ENCODE measurements at places on chromosomes 11 and 22.

DNA sequence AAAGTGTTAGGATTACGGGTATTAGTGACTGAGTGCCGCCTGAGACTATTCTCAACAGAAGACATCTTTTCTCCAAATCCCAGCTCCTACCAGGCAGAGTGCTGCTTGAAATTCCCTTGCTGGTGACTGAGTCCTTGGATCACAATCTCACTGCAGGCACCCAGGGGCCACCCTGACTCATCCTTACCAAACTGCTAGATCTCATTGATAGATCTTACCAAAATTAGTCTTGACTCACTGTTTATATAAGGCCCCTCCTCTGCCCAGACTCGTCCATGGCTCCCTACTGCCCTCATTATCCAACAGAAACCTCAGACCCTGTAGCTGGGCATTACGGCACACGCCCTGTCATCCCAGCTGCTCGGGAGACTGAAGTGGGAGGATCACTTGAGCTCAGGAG, 14.7 kb downstream of the TBC1D10A start:
- no peak for DNase-seq

DNA sequence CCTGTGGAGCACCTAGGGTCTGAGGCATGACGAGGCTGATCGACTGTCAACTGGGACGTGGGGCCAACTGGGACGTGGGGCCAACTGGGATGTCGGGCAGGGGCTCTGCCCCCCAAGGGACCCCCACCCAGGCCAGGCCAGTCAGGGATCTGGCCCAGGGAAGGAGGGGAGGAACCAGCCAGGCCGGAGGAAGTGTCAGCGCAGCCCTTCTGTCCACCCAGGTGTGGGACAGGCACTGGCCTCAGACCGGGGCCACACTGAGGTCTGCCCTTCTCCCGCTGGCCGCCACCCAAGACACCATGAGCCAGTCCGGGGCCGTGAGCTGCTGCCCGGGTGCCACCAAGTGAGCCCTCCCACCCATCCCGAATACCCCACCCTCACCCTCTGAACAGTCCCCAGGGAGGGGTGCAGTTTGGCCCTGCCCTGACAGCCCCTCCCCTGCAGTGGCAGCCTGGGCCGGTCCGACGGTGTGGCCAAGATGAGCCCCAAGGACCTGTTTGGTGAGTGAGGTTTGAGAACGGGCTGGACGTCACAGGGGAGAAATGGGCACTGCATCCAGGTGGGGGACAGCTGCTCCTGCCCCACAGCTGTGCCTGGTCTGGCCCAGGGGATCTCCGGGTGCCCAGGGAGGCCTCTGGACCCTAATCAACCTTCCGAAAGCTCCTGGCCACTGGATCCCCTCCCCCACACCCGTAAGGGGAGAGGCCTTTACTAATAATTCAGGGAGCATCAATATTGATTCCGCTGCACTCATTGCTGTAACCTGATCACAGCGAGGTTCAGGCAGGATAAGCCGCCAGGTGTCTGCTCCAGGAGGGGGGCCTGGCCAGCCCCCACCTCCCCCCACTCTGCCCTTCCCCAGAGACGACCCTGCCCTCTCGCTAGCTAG, 3.3 kb downstream of the EPS8L2 start:
- no peak for DNase-seq

DNA sequence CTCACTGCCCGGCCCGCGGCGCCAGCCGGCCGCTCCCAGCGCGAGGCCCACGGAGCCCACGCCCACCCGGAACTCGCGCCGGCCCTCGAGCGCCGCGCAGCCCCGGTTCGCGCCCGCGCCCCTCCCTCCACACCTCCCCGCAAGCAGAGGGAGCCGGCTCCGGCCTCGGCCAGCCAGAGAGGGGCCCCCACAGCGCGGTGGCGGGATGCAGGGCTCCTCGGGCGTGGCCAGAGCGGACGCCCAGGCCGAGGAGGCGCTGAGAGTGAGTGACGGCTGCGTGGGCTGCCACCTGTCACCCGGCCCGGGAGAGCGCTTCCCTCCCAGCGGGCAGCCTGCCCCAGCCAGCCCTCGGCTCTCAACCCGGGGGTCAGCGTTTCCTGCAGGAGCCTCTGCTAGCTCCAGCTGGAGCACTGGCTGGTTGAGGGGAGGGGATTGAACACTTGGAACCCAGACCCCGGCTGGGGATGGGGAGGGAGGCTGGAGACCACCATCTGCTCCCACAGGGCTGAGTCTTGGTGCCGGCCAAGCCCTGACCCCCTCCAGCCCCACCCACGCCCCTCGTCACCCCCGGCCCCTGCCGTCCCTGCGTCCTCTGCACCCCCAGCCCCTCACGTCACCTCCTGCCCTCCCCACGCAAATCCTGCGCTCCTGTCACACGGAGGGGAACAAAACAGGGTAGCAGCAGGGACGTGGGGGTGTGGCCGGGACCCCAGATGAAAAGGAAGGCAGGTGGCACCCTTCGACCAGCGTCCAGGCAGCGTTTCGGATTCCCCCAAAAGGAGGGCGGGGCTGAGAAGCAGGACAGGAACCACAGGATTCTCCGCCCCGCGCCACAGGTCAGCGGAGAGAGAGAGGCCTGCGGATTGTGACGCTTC, 157.0 kb downstream of the BRD1 start:
- no peak for DNase-seq

- no peak for DNase-seq
Measured at GRCh38 chr11:35566181-35566580, 40.8 kb upstream of the PAMR1 start.

DNA sequence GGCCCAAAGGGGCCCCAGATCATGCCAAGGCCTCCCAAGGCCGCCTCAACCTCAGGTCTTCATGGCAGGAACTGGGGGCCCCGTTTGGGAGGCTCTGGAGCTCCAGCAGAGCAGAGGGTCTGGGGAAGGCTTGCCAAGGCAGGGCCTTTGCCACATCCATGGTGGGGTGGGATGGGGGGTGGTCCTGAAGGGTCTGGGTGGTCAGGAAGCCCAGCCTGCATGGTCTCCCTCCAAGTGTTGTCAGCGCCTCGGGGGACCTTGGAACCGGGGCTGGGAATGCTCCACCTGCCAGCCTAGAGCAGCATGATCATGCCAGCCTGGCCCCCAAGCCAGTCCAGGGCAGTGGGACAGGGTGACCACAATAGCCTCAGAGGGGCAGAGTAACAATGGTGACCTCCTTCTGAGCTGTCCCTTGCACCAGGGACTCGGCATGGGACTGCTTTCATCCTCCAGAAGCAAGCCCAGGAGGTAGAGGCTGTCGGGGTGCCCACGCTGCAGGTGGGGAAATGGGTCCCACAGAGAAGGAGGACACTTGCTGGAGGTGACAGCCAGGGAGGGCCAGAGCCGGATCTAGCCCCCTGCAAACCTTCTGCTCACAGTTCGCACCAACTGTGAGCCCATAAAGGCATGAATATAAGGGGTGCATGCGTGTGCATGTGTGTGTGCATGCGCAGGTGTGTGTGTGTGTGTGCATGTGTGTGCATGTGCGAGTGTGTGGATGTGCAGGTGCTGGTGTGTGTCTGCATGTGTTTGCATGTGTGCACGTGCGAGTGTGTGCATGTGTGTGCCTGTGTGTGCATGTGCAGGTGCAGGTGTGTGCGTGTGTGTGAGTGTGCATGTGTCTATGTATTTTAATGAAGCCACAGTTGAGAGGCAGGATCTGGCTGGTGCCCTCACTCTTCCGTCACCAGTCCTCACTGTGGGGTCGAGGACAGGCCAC, 63.8 kb downstream of the MYEOV start:
- DNase-seq: no peak

GRCh38 chr11:66046901-66047300, 2.1 kb downstream of the GAL3ST3 start:
- DNase-seq: peak; percentile 7

DNA sequence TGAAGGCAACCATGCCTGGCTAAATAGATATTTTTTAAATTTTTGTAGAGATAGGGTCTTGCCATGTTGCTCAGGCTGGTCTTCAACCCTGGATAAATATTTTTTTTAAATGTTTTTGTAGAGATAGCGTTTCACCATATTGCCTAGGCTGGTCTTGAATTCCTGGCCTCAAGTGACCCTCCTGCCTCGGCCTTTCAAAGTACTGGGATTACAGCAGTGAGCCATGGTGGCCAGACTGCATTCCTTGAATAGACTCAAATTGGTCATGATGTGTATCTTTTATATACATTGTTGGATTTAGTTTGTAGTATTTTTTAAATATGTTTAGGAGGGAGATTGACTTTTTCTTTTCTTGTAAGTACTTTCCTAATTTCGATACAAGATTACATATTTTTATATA, 325.7 kb upstream of the C11orf87 start:
- DNase-seq: no peak

- no peak for DNase-seq
Measured at GRCh38 chr11:130865774-130866114, 50.5 kb downstream of the SNX19 start.

- DNase-seq: no peak
Measured at GRCh38 chr11:62044639-62045121, 77.2 kb upstream of the FTH1 start.

GRCh38 chr11:133821776-133822175, 23.5 kb downstream of the SPATA19 start:
- peak; percentile 78 for DNase-seq

- no peak for DNase-seq
Measured at GRCh38 chr11:76698321-76699043, 27.9 kb upstream of the LRRC32 start.

GRCh38 chr22:42281284-42281683, 10.8 kb upstream of the TCF20 start:
- no peak for DNase-seq

DNA sequence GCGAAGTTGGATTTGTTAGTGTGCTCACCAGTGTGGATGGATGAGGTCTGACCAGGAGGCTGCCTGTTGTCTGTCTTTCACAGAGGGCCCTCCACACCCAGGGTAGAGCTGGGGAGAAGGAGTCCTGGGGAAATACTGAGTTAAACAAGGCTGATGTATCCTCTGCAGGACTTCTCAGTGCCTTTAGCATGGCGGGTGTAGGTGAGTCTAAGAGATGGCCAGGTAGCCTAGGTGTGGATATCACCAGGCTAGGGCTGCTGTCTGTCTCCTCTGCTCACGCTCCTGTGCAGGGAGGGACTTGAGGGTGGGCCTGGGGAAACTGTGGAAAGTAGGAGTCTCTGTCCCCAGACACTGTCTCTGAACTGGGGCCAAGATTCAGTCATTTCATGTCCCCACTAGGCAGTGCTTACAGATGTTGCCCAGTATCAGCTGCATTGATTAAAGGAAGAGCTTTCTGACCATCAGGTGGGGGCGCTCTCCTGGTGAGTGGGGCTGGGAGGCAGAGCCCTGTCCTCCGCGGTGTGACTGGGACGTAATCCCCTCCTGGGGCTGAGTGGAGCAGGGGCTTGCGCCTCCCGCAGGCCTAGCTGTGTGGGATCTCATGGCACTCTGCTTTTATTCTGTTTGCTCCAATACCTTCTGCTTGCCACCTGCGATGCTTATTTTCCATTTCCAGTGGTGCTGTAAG, 35.5 kb upstream of the CCDC188 start:
- no peak for DNase-seq

DNA sequence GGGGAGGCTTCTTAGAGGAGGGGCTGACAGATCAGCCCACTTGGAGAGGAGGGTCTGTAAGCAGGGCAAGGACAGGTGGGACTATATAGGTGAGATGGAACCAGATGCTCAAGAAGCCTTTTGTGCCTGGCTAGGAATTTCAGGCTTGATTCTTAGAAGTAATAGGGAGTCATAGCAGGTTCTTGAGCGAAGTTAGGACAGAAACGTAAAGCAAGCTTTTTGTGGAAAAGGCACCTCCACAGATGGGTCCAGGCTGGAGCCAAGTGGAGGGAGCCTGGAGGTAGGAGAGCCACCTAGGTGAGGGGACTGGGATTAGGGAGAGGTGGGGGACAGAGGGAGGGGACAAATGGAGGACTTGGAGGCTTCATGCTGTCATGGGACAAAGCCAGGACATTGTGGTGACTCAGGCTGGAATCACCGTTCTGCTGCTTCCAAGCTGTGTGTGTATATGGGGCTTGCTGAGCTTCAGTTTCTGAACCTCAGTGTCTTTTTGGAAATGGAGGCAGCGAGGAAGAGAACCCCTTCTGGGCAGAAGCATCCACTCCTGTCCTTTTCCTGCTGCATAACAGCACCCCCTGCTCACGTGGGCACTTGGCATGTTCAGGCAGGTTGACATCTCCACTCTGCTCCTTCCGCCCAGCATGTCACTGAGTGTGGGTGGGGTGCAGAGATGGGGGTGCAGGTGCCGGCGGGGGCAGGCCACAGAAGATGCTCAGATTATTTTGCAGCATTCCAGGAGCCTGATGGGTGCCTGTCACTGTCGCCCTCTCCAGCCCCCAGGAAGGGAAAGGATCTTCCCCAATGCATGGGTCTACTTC, 58.0 kb downstream of the MCM5 start:
- no peak for DNase-seq

DNA sequence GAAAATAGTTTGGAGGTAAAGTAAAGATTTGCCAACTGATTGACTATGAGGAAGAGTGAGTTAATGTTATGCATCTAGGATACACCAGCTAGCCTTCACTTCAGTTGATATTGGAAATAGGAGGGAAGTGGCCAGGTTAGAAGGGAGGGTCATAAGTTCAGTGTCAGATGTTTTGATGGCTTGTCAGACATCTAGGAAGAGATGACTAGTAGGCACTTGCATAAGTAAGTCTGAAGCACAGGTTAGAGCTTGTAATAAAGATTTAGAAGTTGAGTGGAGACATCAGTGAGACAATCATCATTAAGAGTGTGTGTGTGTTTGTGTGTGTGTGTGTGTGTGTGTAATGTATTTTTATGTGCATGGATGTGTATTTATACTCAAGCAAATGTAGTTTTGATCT, 146.1 kb downstream of the OR4C45 start:
- no peak for DNase-seq

DNA sequence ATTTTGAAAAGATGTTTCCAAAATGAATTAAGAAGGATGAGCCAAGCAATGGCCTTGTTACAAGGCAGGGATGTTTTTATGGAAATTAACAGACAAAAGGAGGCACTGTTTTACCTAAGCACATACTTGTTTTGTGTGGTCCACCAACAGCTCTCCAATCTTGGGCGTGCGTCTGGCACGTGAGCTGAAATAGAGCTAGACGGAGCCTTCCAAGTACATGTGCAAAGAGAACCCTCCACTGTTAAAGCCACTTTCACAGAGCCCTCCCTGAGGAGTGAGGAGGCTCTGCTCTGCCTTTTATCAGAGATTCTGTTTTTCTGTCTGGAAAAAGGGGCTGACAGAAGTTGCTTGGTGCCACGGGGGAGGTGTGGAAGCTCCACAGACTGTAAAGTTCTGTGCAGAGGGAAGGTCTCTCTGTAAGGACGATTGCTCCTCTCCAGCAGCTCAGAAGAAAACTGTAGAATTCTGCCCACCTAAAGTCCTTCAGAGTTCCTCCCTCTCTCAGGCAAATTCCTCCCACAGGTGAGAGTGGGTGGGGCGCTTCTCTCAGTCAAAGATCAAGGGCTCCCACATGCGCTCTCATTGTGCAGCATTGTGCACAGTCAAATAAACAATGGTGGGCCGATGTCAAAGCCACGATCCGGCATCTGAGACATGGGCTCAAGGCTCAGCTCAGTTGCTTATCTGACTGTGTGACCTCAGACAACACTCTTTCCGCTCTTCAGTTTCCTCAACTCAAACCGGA, 92.6 kb upstream of the CSNK2A3 start:
- no peak for DNase-seq
